ENCODE measurements at places on chromosomes 2 and 18.

DNA sequence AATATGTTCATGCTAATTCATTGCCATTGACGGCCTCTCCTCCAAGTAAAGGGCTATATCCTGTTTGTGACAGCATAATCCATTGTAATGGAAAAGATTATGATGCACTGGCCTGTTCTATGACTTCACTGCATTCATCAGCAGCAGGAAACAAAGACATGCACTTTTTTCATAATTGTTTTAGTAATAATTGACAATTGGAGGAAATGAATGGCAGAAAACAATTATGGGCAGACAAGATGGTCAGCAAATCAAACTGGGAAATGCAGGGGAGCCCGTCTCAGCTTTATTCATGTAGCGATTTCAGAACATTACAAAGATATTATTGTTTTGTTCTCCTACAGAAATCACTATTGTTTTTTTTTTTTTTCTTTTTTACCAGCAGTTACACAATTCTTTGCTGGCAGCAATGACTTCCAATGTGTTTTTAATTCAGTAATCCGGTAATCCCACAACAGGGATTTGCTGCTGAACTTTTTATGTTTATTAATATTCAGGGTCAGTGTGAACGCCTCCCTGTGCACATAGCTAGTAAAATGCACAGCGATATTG is 33.8 kb upstream of the RASGRP3 start:
- DNase-seq = no peak

DNA sequence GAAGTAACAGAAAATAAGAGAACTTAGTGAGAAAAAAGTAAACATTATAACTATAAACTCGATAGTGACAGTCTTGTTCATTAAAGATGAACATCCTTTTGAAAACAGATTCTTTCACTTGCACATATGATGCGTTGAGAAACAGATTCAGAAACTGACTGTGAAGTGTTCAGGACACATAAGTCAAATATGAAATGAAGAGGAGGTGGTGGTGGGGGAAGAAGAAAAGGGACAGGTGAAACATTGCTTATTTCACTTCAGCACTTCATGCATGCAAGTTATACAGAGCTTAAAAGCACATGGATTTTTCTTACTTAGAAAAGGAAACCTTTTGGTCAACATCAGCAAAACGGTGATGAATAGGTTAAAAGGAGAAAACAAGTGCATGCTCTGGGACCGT is 42.5 kb downstream of the STAT4 start:
- no peak for DNase-seq

GRCh38 chr2:50953021-50953420 is 78.9 kb downstream of the NRXN1 start:
- no peak for DNase-seq

DNA sequence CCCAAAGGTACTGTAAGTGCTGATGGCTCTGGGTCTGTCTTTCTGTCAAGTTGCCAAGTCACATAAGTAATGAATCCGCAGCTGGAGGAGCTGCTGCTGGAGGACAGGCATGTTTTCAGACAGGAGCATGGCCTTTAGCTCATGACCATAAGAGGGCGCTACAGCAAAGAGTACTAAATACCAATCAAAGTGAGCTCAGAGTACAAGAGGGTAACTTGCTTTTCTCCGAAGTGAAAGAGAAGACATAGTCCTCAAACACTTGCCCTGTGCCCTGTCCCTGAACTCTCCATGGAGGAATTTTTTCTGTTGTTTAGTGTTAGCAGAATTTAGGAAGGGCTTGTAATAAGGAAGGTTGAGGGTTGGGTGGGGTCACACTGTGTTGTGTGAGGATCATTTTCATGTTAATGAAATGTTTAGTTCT is 58.0 kb upstream of the EML6 start:
- peak; percentile 32 for DNase-seq

DNA sequence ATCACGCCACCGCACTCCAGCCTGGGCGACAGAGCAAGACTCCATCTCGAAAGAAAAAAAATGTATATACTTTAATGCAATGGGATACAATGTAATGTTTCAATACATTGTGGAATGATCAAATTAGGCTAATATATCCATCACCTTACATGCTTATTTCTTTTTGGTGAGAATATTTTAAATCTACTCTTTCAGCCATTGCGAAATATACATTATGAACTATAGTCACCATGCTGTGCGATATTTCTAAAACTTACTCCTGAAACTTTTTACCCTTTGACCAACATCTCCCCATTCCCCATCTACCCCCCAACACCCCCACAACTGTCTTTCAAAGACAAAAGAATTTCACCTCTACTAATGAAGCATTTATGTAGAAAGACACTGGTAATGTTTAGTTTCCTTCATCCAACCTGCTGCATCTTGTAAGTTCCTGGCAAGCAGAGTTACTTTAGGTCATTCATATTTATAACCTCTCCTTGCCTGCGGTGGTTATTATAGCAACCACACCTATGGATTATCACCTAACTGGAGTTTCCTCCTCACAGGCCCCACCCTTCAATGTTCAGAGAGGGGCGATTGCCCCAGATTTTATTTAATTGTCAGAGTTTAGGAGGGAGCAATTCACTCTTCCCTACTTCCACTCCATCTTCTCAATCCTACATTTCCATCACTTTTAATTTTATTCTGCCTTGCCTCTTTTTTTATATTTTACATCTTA is 1.2 kb upstream of the ME2 start:
- no peak for DNase-seq

GRCh38 chr2:230987137-230988020 is 8.5 kb upstream of the SPATA3 start:
- DNase-seq = peak; percentile 63

GRCh38 chr18:55501982-55502710 is 85.8 kb downstream of the TCF4 start:
- DNase-seq = no peak

- no peak for DNase-seq
These were observed 66.5 kb downstream of the TCF7L1 start for GRCh38 chr2:85199698-85200097.

- DNase-seq = no peak
These were observed 296.4 kb downstream of the CYP26B1 start for GRCh38 chr2:71851094-71851750.

- no peak for DNase-seq
These were observed 21.0 kb downstream of the MROH2A start for GRCh38 chr2:233799087-233799665.

GRCh38 chr2:74186038-74186437 is 7.4 kb upstream of the MOB1A start:
- peak; percentile 33 for DNase-seq

- DNase-seq = no peak
These were observed 164.6 kb downstream of the SEPTIN10 start for GRCh38 chr2:109448946-109449788.

GRCh38 chr2:562391-563364 is 114.5 kb downstream of the TMEM18 start:
- DNase-seq = no peak

DNA sequence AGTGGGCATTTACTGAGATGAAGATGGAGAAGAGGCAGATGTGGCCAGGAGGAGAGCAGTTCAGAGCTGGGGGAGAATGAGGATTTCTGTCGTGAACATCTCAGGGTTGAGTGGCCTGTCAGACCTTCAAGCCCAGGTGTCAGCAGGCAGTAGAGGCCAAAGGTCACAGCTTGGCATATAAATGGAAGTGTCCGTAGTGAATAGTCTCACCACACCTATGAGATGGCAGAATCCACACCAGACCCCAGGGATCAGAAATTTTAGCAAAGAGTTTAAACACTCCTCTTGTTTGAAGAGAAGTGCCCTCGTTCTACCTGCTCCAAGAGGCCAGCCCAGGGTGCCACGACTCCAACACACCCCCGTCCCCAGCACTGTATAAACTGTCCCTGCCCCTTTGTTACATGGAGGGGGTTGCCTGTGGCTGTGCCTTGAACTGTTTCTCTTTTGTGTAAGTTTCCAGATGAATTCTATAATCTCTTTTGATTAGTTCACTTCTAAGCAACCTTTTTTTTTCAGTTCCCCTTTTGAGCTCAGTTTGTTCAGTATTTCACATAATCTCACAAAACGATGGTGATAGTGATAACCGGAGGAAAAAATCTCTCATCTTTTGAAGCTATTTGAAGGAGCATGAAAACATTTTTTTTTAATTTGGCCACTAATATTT is 69.0 kb upstream of the TTC39C start:
- no peak for DNase-seq

- DNase-seq = no peak
These were observed 1.7 kb downstream of the SH3YL1 start for GRCh38 chr2:262117-262516.

DNA sequence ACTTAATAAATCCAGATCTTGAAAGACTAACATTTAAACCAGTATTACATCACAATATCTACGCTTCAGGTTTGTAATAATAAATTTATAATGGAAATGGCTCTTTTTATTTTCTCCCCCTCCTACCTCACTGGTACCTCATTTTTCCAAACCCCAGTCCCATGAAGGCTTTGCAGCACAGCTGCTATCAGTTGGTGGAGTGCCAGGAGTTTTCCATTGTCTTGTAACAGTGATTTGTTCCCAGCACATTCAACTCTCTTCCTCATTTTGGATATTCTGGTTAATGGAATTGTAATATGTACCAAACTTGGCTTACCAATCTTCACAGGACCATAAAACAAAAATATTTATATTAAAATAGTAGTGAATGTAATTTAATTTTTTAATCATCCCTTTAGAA is 91.2 kb downstream of the VRK2 start:
- DNase-seq = no peak

GRCh38 chr2:134739879-134740301 is 21.1 kb upstream of the TMEM163 start:
- DNase-seq = no peak

DNA sequence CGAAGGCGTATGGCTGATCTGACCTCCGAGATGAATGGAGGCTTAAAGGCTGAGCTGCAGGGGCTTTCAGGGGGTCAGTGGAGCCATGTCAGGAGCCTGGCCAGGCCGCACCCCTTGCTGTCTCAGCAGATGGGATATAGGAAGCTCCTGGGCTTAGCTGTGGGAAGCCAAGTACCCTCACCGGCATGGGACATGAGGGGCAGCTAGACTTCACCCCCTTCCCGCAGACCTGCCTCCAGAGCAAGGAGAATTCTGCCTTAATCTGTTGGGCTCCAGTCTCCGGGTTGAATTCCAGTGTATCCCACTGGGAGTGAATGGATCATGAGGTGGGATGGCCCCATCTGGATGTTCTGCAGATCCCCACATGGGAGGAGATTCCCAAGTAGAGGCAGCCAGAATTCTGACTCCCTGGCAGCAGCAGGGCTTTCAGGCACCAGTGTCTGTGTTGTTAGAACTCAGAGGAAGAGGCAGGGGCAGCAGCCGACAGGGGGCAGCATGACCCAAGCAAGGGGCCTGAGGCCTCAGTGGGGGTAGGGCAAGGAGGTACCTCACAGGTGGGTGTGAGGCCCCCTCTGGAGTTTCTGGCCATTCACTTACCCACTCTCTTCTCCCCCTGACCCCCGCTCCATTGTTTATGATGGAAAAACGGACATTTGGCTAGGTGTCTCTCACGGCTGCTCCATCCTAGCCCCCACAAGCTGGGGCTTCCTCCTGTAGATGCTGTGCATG is 19.1 kb downstream of the CAPG start:
- DNase-seq = peak; percentile 52

- no peak for DNase-seq
These were observed 245.9 kb downstream of the TFCP2L1 start for GRCh38 chr2:121038891-121039616.

DNA sequence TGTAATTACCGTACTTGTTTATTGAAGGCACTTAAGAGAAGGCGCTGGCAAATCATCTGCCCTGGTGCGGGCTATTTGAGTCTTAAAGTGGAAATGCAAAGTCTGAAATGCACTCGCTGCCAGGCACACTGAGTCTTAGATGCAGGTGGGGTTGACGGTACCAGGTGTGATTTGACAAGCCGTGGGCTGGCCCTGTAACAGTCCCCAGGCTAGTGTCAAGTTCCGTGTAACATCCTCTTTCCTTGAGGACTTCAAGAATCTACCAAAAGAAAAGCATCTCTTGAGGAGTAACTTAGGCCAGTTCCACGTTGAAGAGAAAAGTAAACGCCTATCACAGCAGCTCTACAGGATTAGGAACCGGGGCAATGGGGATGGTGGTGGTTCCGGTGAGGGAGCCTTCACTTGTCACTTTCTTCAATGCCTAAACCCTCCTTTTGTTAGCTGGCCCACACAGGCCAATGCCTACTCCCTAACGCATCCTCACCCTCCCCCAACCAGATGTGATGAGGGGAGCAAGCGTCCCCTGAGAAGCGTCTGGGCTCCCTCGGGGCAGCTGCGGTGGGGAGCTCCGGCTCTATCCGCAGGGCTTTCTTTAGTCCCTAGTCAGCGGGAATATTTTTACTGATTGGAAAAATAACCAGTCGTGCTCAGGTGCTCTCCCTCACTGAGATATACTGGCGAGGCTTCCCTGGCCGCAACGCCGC is 1.5 kb upstream of the UGP2 start:
- DNase-seq = no peak

- DNase-seq = no peak
These were observed 7.2 kb downstream of the VSNL1 start for GRCh38 chr2:17547737-17548136.

DNA sequence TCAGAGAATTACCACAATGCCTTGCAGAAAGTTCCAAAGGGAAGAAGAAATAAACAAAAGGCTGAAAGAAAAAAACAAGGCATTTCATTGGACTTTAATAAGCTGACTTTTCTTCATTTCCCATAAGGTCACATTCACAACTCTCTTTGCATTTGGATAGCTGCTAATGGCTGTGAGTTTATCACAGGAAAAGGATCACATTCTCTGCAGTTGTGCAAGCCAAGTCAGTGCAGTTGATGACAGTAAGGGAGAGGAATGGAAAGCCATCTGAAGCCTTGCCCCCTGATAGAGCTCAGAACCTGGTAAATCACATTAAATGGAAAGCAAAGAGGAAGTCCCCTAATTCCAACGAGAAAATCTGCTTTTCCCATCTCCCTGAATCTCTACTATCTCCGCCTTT is 950.6 kb downstream of the CNTNAP5 start:
- no peak for DNase-seq

GRCh38 chr18:23580677-23581367 is 5.5 kb downstream of the NPC1 start:
- no peak for DNase-seq

GRCh38 chr2:43420389-43420801 is 175.4 kb downstream of the THADA start:
- peak; percentile 54 for DNase-seq

DNA sequence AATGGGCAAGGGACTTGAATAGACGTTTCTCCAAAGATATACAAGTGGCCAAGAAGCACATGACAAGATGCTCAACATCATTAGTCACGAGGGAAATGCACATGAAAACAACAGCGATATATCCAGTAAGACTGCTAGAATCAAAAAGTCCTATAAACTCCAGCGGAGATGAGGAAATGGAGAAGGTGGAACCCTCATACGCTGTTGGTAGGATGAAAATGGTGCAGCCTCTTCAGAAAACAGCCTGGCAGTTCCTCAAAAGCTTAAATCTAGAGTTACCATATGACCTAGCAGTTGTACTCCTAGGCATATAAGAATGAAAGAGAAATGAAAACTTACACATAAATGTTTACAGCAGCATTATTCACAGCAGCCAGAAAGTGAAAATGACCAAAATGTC is 48.1 kb downstream of the HPCAL1 start:
- no peak for DNase-seq
